Smooth muscle cell of trachea (primary cell): ENCODE measurements at places on chromosomes 1 and 21. TPM values are rescaled to one million over a fixed set of nuclear protein-coding genes. Genes with fewer than 3 reads are reported as not detected.

Gene IL20
- total RNA-seq, result not detected in 2 replicates

Gene DMBX1
- total RNA-seq, result not detected in 2 replicates

Gene RASSF5
- 2.8 and 7.4 TPM in 2 replicates for total RNA-seq

Gene MANEAL
- total RNA-seq, result 0.15 and 1.8 TPM in 2 replicates

Gene FALEC
- total RNA-seq, result 1.5 TPM in 1 of 2 replicates, not detected in the other

Gene ARHGAP29
- total RNA-seq, result 36.7 and 84.1 TPM in 2 replicates
